ENCODE measurements at places on chromosomes 16 and 17.
A peak's percentile ranks its signal among the peaks of the same experiment; 100 is the strongest.

GRCh38 chr17:36705874-36706731, 104.7 kb downstream of the MRM1 start:
- peak; percentile 39 for DNase-seq

- DNase-seq, result no peak
Observed at GRCh38 chr17:64329588-64329987, 61.1 kb downstream of the PECAM1 start.

GRCh38 chr17:59470624-59471297, 94.6 kb upstream of the DHX40 start:
- no peak for DNase-seq

- DNase-seq, result no peak
Observed at GRCh38 chr16:58026139-58026704, 668 bp downstream of the MMP15 start.

- DNase-seq, result no peak
Observed at GRCh38 chr17:35846055-35846809, 22.5 kb downstream of the HEATR9 start.

- no peak for DNase-seq
Observed at GRCh38 chr17:9658593-9659211, 13.4 kb downstream of the USP43 start.

GRCh38 chr17:82414548-82415281, 3.4 kb upstream of the HEXD start:
- peak; percentile 70 for DNase-seq

DNA sequence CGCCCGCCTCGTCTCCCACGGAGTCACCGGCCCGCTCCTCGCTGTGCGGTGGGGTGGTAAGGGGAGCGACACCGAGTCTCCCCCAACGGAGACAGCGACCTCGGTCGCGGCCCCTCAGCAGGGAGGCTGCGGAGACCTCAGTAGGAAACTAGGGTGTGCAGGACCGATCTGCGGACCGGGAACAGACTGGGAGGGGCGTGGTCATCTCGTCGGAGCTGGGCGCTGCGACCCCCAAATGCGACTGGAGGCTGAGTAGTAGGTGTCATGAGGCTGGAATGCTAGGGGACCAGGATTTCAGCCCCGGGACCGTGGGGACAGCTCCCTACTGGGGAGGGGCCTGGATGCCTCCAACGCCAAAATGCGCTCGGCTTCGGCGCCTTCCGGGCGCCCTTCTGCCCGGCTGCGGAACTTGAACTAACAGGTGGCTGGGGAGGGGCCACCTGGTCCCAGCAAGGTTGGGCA, 1.3 kb downstream of the CACNG4 start:
- DNase-seq, result no peak

All from GM19239 (cell line).